ENCODE measurements at places on chromosomes 7 and 10.

GRCh38 chr10:43376828-43377423 is 5.5 kb downstream of the FXYD4 start:
- no peak for DNase-seq

- DNase-seq, result no peak
These were observed 3.5 kb downstream of the CCDC201 start for GRCh38 chr7:45869426-45869825.

DNA sequence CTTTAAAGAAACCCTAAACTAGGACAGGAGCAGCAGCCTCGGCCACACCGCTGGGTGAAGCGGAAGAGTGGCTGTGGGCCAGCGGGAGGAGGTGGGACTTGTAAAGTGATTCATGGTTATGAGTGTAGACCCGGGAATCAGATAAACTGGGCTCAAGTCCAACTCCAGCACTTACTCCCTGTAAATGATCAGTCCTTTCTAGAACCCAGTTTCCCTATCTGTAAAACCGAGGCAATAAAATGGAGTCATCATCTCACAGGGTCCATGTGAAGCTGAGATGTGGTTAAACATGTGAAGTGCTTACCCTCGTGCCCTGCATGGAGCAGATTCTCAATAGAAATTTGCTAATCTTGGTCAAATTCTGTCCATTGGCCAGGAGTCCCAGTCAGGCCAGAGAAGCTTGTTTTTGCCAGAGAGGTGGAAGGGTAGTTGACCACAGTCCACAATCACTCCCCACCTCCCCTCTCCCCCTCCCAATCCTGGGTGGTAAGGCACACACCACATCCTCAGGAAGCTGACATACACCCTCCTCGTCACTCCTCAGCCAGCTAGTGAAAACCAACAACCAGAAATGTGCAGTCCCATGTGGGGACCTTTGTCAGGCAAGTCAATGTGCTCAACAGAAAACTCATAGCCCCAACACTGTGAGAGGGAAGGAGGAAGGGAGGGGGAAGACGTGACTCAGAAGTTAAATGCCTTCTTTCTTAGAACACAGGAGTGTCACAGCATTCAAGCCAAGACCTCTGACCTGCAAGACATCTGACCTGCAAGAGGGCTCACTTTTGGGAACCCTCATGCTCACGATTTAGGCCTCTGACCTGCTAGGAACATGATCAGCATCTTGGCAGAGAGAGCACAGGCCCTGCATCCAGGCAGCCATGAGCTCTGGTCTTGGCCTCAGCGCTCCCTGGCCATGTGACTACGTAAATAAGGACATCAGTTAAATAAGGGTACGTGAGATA is 145.1 kb downstream of the PLXNA4 start:
- DNase-seq, result peak; percentile 8

DNA sequence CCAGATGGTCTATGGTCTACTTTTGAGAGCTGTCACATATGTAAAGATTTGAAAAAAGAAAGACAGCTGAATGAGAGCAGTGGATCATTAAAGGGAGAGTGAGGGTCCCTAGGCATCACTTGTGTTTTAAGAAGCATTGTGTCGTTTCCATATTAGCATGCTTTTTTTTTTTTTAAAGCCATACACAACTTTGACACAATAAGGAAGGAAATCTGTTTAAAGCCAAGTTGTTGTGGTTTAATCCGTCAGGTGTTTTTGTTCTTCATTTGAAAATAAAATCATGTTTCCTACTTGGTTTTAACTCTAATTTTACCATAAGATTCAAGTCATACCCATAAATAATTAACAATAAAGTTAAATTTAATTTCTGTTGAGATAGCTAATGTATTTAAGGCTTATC is 53.5 kb downstream of the MDFIC start:
- no peak for DNase-seq

GRCh38 chr10:22022257-22023032 is 18.9 kb upstream of the DNAJC1 start:
- peak; percentile 24 for DNase-seq

DNA sequence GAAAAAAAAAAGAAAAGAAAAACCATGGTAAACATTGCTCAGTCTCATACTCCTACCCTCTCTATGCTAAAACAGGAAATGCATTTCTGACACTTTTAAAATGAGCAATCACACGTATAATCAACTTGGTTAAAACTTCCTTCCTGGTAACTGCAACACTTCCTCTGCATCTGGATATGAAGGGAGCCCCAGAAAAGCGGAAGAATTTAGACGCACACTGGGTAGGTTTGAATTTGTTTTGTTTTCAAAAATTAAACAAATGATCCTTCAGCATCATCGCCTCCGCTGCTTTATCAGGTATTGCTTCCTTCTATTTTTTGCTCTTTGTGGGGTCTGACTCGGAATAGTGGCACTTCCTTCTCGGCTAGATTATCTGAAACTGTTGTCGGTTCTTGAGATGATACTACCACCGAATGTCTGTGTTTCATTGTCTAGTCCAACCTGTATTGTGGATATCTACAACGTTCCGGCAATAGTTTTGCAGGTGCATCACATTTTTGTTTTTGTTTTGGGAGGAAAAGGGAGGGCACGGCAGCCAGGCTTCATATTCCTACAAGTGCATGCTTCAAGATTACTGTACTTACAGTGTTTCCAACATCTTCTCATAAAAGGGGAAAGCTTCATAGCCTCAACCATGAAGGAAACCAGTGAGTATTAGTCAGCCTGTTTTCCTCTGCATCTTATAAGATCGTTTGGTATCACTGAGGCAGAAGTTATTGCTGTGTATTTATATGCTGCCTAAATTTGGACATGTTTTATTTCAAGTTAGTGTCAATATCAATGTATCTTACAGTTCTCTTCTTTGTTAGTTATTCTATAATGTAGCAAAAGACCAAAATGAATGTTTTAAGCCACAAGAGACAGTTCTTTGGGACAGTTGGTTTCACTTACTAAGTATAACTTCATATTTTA is at the start of gene PIK3CG:
PIK3CG (plus strand) TSS at position 153 of the 912 bp plus-strand sequence. CDS start 2,280 bp downstream, outside the sequence.
- no peak for DNase-seq

GRCh38 chr7:1562116-1562515 is 6.1 kb upstream of the TMEM184A start:
- DNase-seq, result no peak

- DNase-seq, result no peak
These were observed 251.2 kb downstream of the DNAJB6 start for GRCh38 chr7:157587805-157588560.

- no peak for DNase-seq
These were observed 89.0 kb downstream of the CH25H start for GRCh38 chr10:89118091-89118490.

GRCh38 chr10:114202812-114203211 is 23.7 kb downstream of the TDRD1 start:
- DNase-seq, result no peak

GRCh38 chr10:73601486-73601921 is 10.4 kb upstream of the USP54 start:
- no peak for DNase-seq

DNA sequence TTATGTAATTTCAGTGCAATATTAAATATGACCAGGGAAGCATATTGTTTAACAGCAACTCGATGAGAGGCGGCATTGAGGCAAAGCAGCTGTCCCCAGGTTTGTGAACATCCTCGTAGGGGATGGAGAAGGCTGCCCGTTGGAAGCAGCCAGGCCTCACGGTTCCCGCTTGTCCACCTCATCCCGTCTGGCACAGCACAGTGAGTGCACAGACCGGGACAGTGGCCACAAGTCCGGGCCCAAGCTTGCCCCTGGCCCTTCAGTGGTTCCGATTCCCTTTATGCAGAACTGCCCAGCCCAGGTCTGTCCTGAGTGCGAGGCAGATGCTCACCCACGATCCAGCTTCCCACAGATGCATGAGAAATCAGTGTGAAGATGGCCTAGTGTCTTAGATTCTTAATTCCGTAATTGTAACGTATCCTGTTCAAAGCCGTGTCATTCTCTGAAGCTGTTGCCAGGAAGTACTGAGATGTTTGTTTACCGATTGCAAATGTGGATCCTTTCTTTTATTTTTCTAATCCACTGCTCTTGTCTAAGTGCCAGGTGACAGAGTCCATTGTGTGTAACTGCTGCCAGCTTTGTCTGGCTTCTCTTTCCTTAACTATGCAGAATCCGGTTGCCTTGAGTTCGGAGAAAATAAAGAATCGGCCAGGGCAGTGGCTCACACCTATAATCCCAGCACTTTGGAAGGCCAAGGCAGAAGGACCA is 35.5 kb downstream of the PFKP start:
- DNase-seq, result no peak

DNA sequence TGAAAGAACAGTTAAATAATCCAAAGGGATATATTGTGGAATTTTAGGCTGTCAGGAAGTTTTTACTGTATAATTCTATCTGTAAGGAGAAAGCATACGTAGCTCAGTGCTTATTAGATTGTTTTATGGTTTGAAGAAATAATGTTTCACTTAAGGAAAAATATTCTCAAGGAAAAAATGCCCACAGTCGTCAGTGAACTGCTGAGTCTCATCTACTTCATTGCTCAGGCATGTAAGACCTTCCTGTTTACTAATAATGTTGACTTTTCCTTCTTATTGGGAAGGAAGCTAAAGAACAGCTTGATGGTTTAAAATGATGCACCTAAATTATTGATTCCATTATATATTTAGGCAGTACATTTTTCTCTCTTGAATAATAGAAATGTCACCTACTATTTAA is 304.2 kb downstream of the SDK1 start:
- no peak for DNase-seq

- no peak for DNase-seq
These were observed 171.8 kb downstream of the SEMA3D start for GRCh38 chr7:85014936-85015660.

DNA sequence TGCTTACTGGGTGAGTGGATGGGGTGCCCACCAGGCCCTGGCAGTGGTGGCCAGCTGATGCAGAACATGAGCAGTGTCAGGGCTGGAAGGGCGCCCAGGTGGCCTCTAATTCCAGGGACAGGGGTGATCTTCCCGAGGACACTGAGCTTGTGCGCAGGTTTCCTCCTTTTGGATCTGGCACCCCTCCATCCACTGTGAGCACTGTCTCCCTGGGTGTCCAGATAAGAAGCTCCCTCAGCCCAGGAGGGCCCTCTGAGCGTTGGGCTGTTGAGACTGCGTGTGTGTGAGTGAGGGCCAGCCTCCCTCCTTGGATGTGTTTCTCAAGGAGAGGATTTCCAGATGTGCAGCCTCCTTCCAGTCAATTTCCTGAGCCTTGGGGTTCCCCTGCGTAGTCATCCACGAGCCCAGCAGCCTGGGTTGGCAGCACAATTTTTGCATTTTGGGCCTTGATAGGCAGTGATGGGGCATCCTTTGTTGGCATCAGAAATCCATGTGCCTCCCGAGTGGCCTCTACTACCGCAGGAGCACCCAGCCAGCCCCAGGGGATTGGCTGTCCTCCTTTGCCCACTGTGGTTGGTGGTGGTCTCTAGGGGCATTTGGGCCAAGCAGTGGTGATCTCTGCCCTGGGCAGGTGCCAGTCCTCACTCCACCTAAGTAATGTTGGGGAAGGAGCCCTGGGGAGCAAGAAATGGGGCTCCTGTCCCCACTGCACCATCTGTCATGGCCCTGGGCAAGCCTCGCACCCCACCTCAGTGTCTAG is 20.9 kb upstream of the BTBD16 start:
- no peak for DNase-seq

DNA sequence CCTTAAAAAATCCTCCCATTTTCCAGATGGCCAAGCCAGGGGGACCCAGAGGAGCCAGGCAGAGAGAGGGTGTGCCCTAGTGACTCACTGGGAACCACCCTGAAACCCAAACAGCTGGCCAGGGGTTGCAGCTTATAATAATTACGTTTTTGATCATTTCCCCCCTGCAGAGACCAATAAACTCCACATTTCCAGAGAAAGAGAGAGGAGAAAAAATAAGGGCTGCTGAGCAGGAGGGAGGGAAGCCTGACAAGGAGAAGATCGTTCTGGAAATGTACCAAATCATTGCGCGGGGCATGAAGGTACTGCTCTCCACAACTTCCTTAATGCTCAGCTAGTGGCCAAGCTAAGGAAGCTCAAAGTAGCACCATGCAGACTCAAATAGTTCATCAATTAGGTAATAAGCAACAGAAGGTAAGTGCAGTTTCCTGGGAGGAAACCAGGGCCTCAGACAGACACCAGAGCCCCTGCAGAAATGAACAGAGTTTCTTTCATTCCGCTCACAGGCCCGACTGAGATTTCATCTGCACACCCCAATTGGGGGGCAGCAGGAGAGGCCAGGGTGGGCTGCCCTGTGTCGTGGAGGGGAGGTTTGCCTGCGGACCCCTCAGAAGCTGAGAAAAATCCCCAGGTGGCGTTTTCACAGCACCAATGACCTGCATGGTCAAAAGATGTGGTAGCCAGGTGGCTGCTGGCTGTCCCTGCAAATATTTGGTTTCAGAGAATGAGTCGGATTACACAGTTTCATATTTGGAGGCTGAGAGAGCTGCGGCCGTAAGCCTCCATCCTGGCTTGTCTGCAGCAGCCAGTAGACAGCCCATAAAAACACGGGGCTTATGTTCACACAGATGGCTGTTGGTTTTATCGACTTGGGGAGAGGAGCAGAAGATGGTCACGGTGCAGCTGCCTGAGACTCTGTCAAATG is 153.2 kb upstream of the LYZL2 start:
- no peak for DNase-seq

DNA sequence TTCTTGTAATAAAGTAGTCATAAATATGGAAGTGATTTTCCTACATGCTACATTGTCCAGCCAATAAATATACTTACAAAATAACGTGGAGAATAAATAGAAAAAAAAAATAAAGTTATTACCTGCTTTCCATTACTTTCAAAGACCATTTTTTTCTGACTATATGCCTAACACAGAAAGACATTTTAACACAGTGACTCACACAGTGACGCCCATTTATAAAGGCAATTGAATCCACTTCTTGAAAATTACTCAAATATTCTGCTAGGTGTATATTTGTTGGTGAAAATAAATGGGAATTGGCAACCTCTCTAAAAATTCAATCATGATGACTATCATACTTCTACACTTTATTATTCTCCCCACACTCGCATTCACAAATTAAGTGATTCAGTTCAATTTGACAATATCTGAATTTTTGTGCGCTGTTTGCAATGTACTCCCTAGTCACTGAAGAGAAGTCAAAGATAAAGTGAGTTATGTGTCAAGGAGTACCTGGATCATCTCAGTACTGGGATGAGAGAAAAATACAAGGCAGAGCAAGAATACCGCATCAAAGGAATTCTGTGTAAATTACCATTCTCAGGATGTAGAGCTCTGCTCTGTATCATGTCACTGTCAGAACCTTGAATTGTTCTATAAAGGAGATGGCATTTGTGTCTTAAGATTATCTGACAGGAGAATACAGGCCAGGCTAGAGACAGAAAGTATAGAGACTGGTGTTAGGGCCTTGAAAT is 642.7 kb downstream of the IPMK start:
- no peak for DNase-seq

All from activated T-helper 1 cell treated with anti-CD3 and anti-CD28 coated beads, Interleukin-2, amount 50 U/mL, for 16 hours (primary cell).